ENCODE measurements at places on chromosomes 13 and 19.

DNA sequence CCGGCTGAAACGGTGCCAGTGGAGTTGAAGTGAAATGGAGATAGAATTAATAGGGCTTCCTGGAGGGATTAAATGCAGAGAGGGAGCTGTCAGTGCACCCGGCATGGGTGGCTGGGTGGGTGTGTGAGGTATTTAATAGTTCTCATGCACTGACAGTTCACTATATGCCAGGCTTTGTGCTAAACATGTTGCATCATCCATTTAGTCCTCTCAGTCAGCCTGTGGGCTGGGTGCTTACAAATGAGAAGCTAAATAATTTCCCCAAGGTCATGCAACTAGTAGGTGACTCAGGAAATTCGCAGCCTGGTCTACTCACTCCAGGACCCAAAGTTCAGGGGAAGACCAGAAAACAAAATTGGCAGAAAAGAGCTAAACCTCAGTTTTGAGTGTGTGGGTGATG lies 63.5 kb upstream of the SPATA13 start:
- no peak for DNase-seq

GRCh38 chr13:84648069-84648640 lies 765.9 kb upstream of the SLITRK1 start:
- no peak for DNase-seq

DNA sequence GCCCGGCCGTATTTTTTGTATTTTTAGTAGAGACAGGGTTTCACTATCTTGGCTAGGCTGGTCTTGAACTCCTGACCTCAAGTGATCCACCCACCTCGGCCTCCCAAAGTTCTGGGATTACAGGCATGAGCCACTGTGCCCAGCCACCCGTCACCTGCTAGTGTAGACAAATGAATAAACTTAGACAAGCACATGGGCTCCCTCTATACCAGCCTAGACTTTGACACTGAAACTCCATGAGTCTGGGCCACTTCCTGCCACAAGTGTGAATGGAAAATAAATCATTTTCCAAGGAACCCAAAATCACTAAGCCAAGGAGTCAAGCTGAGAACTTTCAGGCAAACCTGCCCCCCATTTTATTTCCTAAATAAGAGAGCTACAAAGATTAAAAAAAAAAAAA lies 27.0 kb upstream of the TPT1 start:
- no peak for DNase-seq

GRCh38 chr19:39252458-39252857 lies 3.8 kb upstream of the IFNL4 start:
- DNase-seq: no peak

GRCh38 chr13:48770372-48770771 lies 116.6 kb downstream of the CYSLTR2 start:
- no peak for DNase-seq

DNA sequence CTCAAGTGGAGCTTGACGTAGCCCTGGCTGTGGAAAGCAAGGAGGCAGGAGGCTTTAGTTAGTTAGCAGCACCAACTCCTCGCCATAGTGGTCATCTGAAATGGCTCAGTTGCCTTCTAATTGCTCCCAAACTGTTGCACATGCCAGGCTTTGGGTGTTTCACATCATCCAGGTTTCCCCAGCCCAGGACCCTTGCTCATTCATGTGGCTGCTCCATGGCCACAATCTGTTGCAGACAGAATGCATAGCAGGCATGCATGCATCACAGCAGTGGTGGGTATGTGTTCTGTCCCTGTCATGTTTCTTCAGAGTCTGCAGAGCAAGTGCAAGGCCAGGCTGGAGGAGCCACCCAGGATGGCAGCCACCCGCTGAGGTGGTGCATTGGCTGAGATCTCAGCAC lies 407.6 kb downstream of the TSHZ3 start:
- DNase-seq: no peak

DNA sequence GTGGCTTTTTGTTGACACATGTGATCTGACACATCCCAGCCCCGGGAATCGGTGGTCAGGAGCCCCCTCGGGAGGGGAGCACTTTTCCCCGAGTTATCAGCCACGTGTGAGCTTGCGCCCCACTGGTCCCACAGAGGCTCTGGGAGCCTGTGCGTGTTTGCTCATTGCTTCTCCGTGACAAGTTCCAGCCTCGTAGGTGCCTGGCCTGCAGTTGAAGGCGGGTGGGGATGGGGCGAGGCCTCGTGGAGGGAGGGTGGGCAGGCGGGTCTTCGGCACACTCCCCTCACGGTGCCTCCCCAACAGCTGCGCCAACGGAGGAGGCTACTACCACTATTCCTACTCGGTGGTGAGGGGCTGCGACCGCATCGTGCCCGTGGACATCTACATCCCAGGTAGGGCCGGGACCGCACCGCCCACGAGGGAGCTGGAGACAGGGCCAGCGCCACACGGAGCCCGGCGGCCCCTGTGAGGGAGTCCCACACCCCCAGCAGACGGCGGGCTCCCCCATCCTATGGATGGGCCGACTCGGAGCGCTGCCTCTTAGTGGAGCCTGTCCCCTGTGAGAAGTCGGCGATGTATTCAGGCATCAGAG lies 8.3 kb downstream of the GAMT start:
- no peak for DNase-seq

- no peak for DNase-seq
Observed at GRCh38 chr19:11964496-11964857, 363 bp upstream of the ZNF763 start.

DNA sequence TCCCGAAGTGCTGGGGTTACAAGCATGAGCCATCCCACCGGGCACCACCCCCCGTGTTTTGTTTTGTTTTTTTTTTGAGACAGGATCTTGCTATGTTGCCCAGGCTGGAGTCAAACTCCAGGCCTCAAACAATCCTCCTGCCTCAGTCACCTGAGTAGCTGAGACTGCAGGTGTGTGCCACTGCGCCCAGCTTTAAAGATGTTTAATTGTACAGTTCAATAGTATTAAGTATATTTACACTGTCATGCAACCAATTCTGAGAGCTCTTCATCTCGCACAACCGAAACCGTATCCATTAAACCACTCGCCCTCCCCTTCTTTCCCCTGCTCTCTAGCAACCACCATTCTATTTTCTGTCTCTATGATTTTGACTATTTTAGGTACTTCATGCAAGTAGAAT lies 15.6 kb downstream of the NUCB1 start:
- DNase-seq: no peak

GRCh38 chr19:10724573-10725071 lies 6.7 kb downstream of the DNM2 start:
- no peak for DNase-seq

DNA sequence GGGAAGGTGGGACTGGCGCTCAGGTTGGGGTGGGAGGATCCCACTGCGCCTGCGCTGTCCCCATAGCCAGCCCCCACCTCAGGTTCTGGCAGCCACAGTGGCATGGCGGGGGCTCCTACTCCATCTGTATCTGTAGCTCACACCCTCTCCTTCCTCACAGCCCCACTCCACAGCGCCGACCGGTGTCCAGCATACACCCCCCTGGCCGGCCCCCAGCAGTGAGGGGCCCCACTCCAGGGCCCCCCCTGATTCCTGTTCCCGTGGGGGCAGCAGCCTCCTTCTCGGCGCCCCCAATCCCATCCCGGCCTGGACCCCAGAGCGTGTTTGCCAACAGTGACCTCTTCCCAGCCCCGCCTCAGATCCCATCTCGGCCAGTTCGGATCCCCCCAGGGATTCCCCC lies 6.0 kb downstream of the TMED1 start:
- DNase-seq: no peak

DNA sequence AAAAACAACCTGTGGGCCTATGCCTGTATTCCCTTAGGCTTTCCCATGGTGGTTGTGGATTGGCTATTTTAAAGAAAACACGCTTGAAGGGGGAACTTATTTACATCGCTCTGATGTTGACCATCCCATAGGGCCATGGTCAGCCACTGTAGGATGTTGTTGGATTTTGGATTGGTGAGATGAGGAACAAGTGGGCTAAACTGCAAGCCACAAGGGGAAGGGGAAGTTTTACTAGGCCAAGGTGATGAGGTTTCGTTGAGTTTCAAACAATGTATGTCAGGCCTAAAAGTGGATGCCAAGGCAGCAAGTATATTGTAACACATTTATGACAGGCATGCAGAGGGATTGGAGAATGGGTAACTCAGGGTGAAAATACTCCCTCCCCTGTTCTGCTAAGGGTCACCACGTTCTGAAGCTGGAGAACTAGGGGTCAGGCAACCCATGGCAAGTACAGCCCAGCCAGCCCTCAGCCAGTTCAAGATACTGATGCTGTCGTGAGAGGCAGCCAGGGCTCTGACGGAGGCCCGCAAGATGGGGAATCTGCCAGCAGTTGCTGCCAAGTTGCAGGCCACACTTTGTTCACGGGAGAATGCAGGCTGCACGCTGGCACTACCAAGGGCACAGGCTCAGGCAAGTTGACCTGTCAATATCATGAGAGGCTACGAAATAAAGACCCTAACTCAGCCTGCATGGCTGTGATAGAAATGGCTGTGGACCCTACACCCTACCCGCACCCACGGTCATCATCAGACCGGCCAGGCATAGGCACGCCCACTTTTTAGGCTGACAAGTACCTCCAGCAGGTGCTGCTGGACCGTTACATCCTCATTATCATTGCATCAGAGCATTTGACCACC lies 11.1 kb downstream of the IRGC start:
- DNase-seq: no peak

GRCh38 chr13:59061621-59062020 lies 1102.1 kb downstream of the DIAPH3 start:
- DNase-seq: no peak

GRCh38 chr13:111503376-111503775 lies 182.9 kb downstream of the TEX29 start:
- no peak for DNase-seq

DNA sequence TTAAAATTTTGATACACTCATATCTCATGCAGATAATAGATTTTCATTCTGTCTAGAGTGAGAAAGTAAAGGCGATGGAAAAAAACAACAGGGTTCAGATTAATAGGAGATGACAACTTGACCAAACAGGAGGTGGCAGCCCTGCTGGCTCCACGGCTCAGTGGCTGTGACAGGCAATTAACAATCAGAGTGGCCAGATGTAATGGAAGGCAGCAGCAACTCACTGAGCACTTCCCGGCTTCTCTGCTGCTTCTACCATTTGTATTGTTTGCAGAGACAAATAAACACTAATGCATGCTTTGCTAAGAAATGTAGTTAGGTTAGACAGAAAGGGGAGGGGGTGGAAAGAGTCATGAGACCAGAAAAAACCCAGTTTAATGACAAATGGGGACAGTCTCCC lies 473.0 kb upstream of the SLC10A2 start:
- DNase-seq: no peak

DNA sequence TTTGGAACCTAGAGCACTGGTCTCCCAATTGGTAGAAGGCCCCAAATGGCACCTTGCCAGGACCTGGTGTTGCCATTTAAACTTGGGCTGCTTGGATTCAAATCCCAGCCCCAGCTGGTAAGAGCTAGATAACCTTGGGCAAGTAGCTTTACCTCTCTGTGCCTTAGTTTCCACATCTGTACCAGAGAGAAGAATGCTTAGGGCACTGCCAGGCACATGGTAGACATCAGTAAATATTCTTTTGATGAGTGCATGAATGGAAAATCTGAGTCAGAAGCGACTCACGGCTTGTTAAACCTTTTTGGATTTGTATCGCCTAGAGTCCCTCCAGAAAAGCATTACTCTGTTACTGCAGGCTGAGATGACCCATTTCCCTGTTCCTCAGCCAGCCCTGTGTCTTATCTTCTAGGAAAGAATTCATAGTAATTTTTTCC lies 90.9 kb downstream of the SIPA1L3 start:
- no peak for DNase-seq

GRCh38 chr19:11295665-11296245 lies at the start of gene TSPAN16:
TSS of gene TSPAN16 (plus strand) at chr19:11296160. CDS start at chr19:11296298, 138 bp downstream.
- no peak for DNase-seq

DNA sequence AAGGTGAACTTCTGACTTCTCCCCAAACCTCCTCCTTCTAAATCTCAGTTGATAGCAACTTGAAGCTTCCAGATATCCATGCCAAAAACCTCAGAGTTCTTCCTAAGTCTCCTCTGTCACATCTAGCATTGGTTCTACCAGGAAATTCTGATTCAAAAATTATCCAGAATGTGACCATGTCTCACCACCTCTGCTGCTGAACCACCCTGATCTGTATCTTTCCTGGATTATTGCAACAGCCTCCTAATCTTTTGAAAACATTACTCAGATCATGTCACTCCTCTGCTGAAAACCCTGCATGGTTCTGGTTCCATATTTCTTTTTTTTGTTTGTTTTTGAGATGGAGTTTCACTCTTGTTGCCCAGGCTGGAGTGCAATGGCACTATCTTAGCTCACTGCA lies 78.7 kb upstream of the TNFSF11 start:
- no peak for DNase-seq

GRCh38 chr19:40611096-40611495 lies 9.9 kb downstream of the LTBP4 start:
- no peak for DNase-seq

- DNase-seq: peak; percentile 57
Observed at GRCh38 chr13:23979361-23980159, 82.3 kb upstream of the C1QTNF9B start.

- DNase-seq: no peak
Observed at GRCh38 chr19:13835791-13836723, 40.8 kb downstream of the ZSWIM4 start.

DNA sequence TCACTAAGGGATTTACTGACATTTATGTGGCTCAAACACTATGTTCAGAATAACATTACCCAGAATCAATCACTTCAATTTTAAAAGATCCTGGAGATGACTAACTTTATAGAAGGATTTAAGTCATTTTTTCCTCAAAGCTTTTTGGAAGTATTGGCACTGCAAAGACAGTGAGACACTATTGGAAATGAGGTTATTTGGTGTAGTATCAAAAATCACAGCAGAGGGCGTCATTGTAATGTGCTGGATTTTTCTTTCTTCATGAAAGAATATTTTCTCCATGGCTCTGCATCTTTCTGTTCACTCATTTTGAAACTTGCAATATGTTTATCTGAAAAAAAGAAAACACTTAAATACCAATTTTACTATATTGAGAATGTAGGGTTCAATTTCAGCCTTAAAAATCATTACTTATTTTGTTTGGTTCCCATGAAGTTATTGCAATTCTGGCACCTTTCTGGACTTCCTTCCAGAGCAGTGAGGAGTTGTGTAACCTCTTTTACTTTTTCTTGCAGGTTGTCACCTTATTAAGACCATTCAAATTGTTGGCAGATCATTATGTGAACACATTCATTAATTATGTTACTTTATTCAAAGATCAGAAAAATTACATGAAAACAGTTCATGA lies 3.7 kb upstream of the CSNK1A1L start:
- no peak for DNase-seq

DNA sequence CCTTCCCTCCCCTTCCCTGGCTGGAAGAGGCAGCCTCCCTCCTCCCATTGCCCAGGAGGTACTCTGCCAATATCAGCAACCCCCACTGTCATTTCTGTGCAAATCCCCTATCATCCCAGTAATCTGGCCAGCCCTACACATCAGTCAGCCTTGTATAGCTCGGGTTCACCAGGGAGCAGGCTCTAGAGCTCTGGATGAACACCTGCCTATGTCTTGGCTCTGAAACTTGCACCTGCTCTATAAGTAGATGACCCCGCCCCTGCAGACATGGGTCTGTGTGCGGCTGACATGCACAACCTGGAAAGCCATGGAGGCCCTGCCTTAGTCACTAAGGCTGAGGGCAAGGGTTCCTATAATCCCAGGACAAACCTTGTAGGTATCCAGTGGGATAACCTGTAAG lies 1042.9 kb downstream of the UQCRFS1 start:
- no peak for DNase-seq
